ENCODE measurements at places on chromosomes 2 and 18.

DNA sequence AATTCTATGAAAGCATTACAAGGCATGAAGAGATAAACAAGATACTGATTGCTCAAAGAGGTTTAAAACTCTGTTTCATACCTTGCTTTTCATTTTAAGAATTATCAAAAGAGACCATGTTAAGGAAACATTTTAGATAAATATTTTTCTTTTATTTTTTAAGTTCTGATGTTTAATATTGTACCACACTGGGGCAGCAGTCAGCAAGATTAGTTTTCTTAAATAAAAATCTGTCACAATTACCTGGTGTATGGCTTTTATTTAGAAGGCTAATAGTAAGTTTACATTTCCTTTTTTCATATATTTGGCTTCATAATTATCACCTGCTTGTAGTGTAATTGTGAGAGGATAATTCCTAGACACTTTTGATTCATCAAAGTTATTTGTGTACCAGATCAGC, 46.4 kb downstream of the ZNF804A start:
- DNase-seq, result no peak

- DNase-seq, result no peak
These were observed 862.2 kb upstream of the DDX18 start for GRCh38 chr2:116952254-116952653.

GRCh38 chr2:160925956-160926355, 234.3 kb upstream of the TANK start:
- no peak for DNase-seq

- no peak for DNase-seq
These were observed 12.6 kb downstream of the NOP58 start for GRCh38 chr2:202278036-202278760.

DNA sequence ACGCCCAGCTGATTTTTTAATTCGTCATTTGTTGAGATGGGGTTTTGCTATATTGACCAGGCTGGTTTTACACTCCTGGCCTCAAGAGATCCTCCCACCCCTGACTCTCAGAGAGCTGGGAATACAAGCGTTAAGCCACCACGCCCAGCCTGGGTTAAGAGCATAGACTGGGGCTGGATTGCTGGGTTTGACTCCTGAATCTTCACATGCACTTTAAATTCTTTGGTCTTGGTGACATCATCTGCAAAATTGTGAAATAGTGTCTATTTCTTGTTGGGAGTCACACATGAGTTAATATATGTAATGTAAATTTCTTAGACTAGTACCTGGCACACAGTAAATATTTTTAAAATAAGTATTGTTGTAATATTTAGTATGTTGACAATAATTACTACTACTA, 257.4 kb downstream of the DOK6 start:
- no peak for DNase-seq

DNA sequence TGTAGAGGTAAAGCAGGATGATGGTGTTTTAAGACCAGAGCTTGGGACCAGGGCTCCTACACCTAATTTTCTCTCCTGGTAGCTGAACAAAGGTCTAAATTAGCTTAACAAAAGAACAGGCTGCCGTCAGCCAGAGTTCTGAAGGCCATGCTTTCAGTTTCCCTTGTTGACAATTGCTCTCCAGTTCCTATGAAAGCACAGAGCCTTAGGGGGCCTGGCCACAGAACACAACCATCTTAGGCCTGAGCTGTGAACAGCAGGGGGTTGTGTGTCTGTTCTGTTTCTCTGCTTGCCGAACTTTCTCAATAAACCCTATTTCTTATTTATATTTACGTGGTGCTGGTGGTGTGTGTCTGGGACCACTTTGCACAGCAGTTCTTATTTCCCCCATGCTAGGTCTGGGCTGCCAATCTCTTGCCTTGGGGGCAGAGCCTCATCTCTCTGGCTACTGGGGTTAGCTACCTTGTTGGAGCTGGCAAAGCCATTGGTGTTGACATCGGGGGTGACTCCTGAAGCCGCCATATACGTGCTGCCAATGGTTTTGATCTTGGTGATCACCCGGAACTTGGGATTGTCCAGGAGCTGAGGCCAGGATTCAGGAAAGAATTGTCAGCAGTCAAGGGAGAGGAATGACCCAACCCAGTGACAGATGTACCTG, 29.0 kb downstream of the CENPO start:
- no peak for DNase-seq

Data from stimulated activated CD4-positive, alpha-beta T cell treated with anti-CD3 and anti-CD28 coated beads, Interleukin-12 subunit alpha, Interleukin-12 subunit beta, amount 100 ng/mL, for 48 hours (primary cell).